ENCODE measurements at places on chromosomes 16 and 17. TPM values are rescaled to one million over a fixed set of nuclear protein-coding genes. Genes with fewer than 3 reads are reported as not detected.

DNA sequence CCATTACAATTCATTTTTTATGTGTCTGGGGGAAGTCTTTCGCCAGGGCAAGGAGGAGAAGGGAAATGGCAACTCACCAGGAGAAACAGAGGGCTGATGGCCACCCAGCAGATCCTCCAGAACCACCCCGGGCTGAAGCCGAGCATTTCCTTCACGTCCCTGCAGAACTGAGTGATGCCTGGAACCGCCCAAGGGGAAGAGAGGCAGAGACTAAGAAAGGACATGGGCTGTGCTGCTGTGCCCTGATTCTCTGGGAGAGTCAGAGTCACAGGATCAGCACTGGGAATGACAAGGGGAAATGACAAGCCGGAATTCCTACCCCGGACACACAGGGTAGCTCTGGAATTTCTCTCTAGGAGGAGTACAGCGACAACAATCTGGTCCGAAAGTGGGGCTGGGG lies 27.8 kb downstream of the SLC6A4 start:
- H3K27ac ChIP-seq = no peak overlapping the region
- no peaks in the 10 kb centered on the region for H3K36me3 ChIP-seq
- H3K27me3 ChIP-seq = no peaks in the 10 kb centered on the region
- H3K4me1 ChIP-seq = no peaks in the 10 kb centered on the region
- H3K4me3 ChIP-seq = no peak overlapping the region

The INTS2 gene
- total RNA-seq = 11.8 TPM

DNA sequence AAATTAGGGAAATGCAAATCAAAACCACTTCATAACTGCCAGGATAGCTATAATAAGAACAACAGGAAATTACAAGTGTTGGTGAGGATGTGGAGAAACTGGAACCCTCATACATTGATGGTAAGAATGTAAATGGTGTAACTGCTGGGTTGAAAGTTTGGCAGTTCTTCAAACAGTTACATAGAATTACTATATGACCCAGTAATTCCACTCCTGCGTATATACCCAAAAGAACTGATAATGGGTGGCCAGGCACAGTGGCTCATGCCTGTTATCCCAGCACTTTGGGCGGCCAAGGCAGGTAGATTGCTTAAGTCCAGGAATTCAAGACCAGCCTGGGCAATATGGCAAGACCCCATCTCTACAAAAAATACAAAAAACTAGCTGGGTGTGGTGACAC lies 4.5 kb upstream of the CMTM4 start:
- H3K4me1 ChIP-seq = peaks cover 24% of the 10 kb centered on the region
- no peaks in the 10 kb centered on the region for H3K36me3 ChIP-seq
- no peak overlapping the region for H3K27ac ChIP-seq
- no peak overlapping the region for H3K4me3 ChIP-seq
- H3K27me3 ChIP-seq = no peaks in the 10 kb centered on the region

The ITGAL gene
- total RNA-seq = 1.3 TPM

GRCh38 chr17:70239391-70239826 lies 70.1 kb downstream of the KCNJ2 start:
- H3K27me3 ChIP-seq = no peaks in the 10 kb centered on the region
- peaks cover 7% of the 10 kb centered on the region for H3K4me1 ChIP-seq
- H3K4me3 ChIP-seq = no peak overlapping the region
- H3K36me3 ChIP-seq = no peaks in the 10 kb centered on the region
- no peak for DNase-seq
- H3K27ac ChIP-seq = no peak overlapping the region

GRCh38 chr16:87375426-87376135 lies 8.0 kb downstream of the FBXO31 start:
- H3K27me3 ChIP-seq = no peaks in the 10 kb centered on the region
- H3K27ac ChIP-seq = peak overlapping the region; percentile 68
- H3K36me3 ChIP-seq = peaks cover 10% of the 10 kb centered on the region
- peaks cover 78% of the 10 kb centered on the region for H3K4me1 ChIP-seq

DNA sequence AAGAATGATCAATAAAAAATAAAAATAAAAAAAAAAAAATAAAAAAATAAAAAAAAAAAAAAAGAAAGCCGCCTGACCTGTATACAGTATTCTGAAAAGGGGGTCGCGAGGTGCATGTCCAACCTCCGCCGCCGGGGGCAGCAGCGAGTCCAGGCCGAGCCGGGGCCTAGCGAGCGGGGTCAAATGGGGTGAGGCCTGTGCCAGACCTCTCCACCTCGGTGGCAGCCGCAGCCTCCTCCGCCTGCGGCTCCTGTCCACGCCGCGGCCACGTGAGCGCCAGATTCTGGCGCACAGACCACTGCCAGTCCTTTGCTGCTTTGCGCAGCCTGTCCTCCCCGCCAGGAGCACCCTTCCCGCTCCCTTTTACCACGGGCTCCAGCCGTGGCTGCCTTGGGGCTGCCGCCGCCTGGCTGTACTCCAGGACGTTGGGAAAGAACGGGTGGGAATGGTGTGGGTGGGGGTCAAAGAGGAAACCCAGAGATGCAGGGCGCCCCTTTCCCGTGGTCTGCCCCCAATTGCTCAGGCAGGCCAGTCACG lies 2.4 kb upstream of the BCKDK start:
- H3K4me3 ChIP-seq = peak overlapping the region; percentile 17
- peaks cover 18% of the 10 kb centered on the region for H3K4me1 ChIP-seq
- DNase-seq = no peak
- H3K27ac ChIP-seq = peak overlapping the region; percentile 67

GRCh38 chr17:76000755-76001521 lies at the start of gene CDK3:
TSS of gene CDK3 (plus strand) at chr17:76000855. CDS start at chr17:76001426, 571 bp downstream.
- no peak within 1 kb of the TSS for H3K27ac ChIP-seq
- H3K27me3 ChIP-seq = no peaks in the 10 kb centered on the region
- H3K4me1 ChIP-seq = peaks cover 53% of the 10 kb centered on the region
- no peak for DNase-seq

DNA sequence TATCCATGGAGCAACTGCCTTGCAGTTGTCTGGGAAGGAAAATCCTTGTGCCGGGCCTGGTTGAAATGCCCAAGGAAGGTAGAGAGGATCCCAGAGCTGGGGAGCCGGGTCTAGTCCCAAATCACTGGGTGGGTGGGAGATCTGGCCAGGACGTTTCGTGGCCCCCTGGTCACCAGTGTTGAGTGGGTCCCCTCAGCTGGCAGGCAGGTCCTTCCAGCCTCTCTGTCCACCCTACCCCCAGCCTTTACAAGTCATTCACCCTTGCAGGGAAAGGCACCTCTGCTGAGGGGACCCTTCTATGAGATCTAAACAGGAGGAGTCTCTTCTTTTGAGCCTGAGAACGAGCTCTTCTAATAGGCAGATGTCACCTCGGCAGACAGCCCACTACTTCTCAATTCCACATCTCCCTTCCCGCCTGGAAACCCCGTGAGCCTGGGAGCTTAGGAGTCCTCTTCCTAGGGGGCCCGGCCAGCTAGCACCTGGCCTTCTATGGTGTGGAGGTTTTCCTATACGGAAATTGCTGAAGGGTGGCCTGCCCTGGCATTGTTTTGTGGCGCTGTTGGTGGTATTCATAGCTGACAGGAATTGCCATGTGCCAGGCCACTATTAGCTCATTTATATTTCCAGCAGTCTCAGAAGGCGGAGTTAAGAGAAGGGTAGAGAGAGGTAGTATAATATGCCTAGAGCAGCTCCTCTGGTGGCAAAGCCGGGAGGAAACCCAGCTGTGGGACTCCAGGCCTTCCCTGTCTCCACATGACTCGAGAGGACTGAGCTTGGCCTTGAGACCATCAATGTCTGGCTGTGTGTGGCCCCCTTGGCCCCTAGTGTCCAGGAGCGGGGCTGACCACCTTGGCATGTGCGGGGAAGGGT lies 13.3 kb downstream of the MPRIP start:
- H3K4me1 ChIP-seq = peaks cover 56% of the 10 kb centered on the region
- H3K36me3 ChIP-seq = no peaks in the 10 kb centered on the region
- peak overlapping the region; percentile 37 for H3K27ac ChIP-seq
- no peak for DNase-seq
- H3K27me3 ChIP-seq = no peaks in the 10 kb centered on the region

The ARHGDIG gene
- total RNA-seq = not detected

- H3K4me3 ChIP-seq = no peak overlapping the region
- no peaks in the 10 kb centered on the region for H3K27me3 ChIP-seq
- no peak for DNase-seq
- H3K36me3 ChIP-seq = no peaks in the 10 kb centered on the region
- H3K4me1 ChIP-seq = peaks cover 69% of the 10 kb centered on the region
Observed at GRCh38 chr17:45319239-45319703, 2.5 kb upstream of the MAP3K14 start.

The GNGT2 gene
- 1.7 TPM for total RNA-seq

The RAB26 gene
- total RNA-seq = 4.2 TPM

The ZSCAN10 gene
- total RNA-seq = not detected

DNA sequence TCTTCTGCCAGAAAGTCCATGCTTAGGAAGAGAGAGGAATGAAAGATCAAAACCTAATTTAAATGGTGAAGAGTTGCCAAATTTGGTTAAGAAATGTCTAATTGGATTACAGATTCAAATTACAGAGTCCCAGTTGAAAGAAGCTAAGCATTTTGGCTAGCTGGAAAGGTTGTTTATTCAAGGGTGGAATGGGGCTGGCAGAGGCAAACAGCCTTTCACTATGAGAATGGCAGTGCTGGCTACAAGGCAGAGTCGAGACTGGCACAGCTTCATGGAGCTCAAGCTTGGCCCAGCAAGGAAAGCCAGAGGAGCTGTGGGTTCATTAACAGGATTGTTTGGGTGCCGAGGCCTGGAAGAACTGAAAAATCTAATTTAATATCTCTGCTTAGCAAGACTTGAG lies 13.6 kb downstream of the MAP3K3 start:
- H3K4me3 ChIP-seq = no peak overlapping the region
- peaks cover 26% of the 10 kb centered on the region for H3K4me1 ChIP-seq
- peak overlapping the region; percentile 13 for H3K27ac ChIP-seq
- no peak for DNase-seq
- H3K27me3 ChIP-seq = no peaks in the 10 kb centered on the region

Data from esophagus squamous epithelium (tissue), 5 donors.